ENCODE measurements at places on chromosomes 2 and 18.

DNA sequence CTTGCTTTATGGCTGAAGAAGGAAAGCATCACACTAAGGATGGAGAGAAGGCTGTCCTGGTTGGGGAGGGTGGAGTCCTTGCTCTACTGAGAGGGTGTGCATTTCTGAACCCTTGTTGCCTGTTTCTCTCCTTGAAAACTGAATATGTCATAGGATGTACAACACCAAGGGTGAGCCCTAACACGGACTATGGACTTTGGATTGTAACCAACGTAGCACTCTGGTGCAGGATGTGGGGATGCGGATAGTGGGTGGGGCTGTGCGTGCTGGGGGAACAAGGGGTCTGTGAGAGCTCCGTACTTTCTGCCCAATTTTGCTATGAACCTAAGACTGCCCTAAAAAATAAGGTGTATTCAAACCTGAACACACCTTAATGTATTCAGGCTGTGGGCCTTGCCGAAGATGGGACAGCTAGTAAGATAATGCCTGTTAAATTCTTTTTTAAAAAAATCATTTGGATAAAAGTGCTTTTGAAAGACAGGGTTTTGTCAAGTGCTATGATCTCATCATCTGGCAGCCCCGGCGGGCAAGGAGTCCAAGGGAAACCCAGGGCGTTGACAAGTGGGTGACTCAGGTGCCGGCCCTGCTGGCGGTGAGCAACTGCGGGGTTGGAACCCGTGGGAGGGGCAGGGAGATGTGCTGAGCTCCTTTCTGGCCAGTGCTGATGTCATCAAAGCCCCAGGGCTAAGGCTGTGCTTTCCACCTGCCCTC, 54.0 kb downstream of the GATA6 start:
- DNase-seq = no peak

DNA sequence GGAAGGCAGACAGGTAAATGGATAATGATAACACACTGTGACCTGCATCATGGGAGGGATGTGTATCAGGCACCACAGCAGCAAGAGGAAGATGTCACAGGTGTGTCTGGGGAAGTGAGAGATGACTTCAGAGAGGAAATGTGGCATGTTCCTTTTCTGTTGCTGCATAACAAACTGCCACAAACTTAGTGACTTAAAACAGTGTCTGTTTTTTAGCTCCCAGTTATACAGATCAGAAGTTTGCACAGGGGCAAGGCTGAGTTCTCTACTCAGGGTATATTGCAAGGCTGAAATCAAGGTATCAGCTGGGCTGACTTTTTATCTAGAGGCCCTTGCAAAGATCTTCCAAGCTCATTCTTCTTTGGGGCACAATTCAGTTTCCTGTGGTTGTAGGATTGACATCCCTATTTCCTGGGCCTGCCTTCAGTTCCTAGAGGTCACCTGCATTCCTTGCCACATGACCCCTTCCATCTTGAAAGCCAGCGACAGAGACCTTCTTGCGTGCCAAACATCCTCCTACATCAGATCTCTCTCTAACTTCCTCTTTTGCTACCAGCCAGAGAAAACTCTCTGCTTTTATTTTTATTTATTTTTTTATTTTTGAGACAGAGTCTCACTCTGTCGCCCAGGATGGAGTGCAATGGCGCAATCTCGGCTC, 2.1 kb upstream of the MAP3K2 start:
- no peak for DNase-seq

DNA sequence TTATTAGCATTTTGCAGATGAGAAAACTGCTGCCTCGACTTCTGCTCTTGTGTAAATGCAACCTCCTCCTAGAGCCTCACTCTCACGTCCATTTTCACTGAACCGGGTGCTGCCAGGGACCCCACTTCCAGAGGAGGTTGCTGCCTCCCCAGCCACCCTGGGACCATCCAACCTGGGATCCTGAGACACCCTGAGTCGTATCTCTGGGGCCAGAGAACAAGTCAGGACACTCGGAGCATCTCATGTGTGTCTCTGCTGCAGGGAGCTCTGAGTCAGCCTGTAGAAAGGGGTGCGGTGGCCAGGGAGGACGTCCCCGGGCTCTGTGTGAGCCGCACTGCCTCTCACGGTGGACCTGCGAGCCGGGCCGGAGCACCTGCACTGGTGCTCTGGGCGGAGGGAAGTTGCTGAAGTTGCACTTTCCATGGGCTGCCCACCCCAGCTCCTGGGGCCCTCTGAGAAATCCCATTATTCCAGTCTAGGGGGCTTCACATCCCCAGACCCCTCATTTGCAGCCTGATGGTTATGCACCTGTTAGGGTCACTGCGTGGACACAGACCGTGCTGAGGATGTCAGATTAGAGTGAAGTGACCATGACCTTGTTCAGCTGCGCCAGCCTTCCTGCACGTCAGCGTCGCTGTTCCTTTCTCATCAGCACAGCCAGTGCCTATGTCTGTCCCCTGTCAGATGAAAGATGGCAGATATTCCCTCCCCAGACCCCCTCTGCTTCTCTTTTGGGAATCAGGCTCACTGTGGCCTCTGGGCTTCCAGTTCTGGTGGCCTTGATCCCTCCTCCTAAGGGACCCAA, 230.4 kb downstream of the KLHL29 start:
- no peak for DNase-seq

DNA sequence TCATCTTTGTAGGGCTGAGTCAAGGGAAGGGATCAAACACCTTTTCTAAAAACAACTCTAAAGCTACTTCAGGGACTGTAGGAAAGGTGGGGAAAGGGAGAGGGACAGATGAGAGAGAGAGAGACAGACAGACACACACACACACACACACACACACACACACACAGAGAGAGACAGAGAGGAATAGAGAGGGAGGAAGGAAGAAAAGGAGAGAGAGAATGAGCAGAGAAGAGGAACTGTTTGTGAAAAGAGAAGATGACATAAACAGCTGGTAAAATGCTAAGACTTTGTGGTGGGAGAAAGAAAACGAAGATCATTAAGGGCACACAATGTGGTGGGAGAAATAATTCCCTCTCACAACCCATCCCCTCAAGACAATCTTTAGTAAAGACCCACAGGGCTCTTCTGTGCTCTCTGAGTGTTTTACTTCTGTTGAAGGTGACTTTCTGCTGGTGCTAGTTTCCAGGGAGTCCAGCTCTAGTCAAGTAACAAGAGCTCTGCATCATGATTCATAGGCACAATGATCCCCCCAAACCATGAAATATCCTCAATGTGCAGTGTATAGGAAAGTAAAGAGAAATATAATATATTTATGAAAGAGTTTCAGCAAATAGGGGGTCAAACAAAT, 77.2 kb upstream of the STK17B start:
- DNase-seq = no peak

DNA sequence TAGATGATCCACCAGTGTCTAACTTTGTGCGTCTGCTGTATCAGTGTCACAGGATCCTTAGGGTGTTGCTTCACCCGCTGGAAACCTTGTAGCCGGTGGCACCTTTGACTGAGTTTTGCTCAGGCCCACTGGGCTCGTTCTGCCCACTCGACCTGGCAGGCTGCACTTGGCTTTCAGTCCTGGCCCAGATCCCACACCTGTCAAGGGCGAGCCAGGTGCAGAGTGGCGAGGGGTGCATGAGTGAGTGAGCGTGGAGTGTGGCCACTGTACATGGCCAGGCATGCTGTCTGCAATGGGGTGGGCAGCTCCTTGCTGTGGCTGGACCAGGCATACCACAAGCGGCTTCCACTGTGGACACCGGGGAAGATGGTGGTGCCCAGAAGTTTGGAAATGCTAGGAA, 179.0 kb downstream of the FAM210A start:
- DNase-seq = no peak

GRCh38 chr18:22253676-22254075, 84.3 kb downstream of the GATA6 start:
- DNase-seq = peak; percentile 31

GRCh38 chr18:10265560-10266333, 188.7 kb upstream of the APCDD1 start:
- no peak for DNase-seq

DNA sequence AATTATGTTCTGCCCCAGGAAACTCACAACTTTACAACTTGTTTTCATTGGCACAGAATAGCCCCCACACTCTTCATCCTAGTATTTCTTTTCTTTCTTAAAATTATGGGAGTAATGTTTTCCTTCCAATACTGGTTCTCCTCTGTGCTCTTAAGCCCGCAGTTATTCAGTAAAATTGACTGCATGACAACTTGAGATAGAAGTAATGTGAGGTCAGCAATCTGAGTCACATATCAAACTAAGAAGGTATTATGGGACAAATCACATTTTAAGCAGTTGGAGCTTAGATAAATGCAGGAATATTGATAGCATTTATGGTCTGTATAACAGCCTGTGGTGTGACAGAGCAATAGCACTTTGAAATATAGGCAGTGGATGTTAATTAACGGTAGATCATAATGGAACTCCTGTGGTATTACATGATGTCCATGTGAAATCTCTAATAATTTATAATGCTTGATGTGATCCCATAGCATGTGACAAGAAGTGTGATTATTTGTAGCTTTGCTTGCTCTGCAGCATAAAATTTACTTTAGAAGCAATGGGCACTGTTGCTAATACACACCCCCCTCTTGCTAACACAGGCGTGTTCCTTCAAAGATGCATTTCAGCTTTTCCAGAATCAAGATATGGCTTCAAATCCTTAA, 351.4 kb upstream of the CDH20 start:
- no peak for DNase-seq

- DNase-seq = peak; percentile 84
These were observed 54.9 kb upstream of the BZW1 start for GRCh38 chr2:200756618-200757321.

DNA sequence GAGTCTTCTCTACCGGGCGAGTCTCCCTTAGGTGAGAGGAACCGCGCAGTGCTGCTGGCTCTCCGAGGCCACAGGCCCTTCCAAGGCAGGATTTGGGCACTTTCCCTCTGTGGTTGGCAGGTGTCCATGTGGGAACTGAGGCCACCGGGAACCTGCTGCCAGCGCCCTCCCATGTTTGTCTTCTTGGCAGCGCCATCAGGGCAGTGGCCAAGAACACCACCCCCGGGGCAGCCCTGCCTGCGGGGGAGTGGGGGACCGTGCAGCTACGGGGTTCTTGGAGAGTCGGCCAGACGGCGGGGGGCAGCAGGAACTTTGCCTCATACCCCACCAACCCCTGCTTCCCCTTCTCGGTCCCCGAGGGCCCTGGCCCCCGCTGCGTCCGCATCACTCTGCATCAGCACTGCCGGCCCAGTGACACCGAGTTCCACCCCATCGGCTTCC, 10.0 kb downstream of the CAPN10 start:
- DNase-seq = no peak

DNA sequence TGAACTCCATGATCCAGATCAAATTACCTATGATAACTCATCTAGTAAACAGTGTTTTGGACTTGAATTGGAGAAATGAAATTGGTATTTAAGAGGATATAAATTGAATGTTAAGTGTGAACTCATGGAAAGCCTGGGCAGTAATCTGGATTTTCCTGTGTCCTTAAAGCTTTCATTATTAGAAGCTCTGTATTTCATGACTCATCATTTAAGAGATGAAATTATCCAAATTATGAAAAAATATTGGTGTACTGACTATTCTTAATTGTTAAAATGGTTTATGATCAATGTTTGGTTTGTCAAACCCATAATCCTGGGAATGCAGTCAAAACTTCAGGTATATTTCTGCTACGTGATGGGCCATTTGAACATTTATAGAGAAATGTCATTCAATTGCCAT, 332.2 kb upstream of the ST6GAL2 start:
- no peak for DNase-seq

DNA sequence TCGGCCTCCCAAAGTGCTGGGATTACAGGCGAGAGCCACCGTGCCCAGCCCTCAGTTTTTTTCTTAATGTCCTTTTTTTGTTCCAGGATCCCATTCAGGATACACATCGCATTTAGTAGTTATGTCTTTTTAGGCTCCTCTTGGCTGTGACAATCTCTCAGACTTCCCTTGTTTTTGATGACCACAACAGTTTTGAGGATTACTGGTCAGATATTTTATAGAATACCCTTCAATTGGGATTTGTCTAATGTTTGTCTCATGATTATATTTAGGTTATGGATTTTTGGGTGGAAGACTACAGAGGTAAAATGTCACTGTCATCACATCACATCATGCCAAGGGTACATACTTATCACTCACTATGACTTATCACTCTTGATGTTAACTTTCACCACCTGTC, 46.7 kb downstream of the SCN3A start:
- no peak for DNase-seq

GRCh38 chr2:240635121-240635997, 10.1 kb downstream of the GPR35 start:
- no peak for DNase-seq

DNA sequence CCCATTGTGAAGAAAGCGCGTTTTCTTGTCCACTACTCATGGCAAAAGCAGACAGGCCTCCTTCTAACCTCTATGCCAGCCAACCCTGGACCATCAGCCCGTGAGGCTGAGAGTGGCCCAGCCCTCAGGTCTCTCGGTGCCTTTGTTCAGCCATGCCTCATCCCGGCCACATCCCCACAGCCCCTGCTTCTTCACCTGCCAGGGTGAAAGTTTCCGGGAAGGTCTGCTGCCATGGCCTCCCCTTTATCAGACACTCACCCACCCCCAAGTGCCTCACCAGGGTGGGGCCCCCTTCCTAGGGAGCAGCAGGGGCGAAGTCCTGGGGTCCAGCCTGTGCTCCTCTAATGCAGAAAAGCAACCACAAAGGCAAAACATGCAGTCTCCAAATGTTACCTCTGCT, 478.4 kb upstream of the SALL3 start:
- DNase-seq = no peak

GRCh38 chr2:147989809-147990403, 30.6 kb downstream of the ORC4 start:
- peak; percentile 71 for DNase-seq

DNA sequence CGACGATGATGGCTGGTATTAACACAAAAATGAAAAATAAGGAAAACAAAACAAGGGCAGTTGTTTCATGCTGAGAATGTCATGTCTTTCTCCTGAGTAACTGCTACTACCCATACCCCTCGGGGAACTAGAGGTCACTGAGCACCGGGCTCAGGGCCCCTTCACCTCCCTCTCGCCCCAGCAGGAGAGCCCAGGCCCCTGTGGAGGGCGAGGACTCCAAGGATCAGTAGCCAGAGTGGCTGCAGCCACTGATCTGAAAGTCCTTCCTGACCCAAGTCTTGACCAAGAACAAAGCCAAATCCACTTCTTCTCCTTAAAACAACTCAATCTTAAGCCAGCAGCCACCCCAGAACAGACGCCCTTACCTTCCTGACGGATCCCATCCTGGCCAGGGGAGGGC, 25.5 kb downstream of the ST8SIA5 start:
- DNase-seq = no peak

DNA sequence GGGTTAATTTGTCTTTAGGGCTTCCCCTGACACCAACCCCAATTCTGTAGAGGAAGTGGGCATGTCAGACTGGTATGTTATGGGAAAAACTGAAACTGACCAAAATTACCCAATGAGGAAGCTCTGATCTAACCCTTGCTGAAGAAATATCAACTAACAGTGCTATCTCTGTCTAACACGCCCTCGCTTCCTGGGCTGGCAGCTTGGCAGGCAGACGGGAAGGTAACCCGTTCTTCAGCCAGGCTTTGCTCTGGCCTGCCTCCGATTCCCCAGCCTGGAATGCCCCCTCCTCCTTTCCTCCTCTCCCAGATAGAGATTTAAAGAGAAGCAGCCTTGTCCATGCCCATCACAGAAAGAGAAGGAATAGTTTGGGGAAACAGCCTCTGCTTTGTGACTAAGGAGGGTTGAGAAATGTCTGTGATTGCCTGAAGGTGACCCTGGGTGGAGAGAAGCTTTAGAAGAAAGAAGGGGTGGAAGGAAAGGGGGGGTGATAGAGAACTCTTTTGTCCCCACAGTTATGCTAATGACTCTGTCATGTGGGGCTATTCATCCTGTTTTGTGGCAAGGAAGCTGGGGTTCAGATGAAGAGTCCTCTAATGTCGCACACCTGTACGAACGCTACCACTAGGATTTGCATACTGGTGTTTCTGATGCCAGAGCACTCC, 15.4 kb downstream of the HK2 start:
- peak; percentile 32 for DNase-seq

GRCh38 chr2:44040365-44040764, 44.6 kb upstream of the LRPPRC start:
- DNase-seq = no peak

Measured in lung microvascular endothelial cell (primary cell).